ENCODE measurements at places on chromosomes 1 and 21. TPM values are rescaled to one million over a fixed set of nuclear protein-coding genes. Genes with fewer than 3 reads are reported as not detected.

Gene DMBX1
- 0.38 TPM for polyA plus RNA-seq

Gene CYP4A11
- polyA plus RNA-seq, result not detected

Gene KCNK1
- 1.5 TPM for polyA plus RNA-seq

Gene HTR6
- polyA plus RNA-seq, result not detected

All from aorta (tissue), 5 donors.